T-cell (primary cell): ENCODE measurements at places on chromosomes 5 and 9.

DNA sequence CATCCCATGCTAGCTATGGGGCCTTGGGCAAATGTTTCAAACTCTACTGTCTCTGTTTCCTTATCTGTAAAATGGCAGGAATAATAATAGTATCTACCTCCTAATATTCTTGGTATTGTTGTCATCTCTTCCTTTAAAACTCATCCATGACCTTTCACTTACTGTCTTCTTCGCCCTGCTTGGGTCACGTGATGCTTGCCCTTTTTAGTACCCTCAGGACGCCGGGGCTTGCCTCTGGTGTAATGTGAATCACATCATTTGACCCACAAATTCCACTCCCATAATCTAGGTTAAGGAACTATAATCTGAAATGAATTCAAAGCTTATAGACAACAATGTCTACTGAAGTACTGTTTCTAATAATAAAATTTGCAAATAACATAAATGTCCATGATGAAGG, 162.7 kb downstream of the DRD1 start:
- no peak for DNase-seq

GRCh38 chr9:123437201-123437600, 81.2 kb downstream of the CRB2 start:
- DNase-seq = no peak

DNA sequence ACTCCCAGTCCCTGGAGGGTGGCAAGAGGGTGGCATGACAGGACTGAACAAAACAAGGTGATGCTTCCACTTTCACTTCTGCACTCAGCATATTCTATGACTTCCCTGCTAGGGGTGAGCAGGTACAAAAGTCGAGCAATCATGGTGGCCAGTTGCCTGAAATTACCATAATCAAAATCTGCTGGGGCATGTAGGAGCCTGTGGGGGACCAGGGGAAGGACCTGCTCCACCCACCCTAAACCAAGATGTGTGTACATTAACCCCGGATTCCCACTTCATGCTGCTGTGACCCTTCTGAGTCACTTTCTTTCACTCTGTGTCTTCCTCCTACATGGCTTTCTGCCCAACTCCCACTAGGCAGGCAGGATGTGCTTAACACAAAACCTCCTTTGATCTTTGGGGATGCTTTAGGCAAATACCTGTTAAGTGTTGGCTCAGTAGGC, 73.3 kb upstream of the PHF24 start:
- no peak for DNase-seq

GRCh38 chr5:122054266-122054665, 23.8 kb downstream of the LOX start:
- DNase-seq = no peak

- DNase-seq = no peak
These were observed 309.9 kb upstream of the PANK3 start for GRCh38 chr5:168889039-168889438.

DNA sequence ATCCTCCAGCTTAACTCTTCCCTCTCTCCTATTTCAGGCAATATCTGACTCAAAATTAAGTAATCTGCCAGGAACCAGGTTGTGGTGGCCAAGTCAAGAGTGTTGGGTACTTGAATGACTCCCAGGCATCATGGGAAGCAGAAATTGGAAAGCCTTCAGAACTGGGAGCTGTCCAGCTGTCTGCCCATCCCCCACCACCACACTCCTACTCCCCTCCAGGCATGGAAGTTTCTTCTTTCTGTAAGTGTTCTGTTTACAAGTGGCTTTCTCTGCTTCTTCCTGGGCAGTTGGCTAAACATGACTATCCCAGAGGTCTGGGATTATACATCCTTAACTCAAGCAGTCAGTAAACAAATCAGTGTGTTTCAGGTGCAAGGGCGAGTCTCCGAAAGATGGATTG, 14.6 kb upstream of the PBX3 start:
- DNase-seq = no peak

GRCh38 chr9:22817181-22817580, 370.6 kb downstream of the DMRTA1 start:
- no peak for DNase-seq

DNA sequence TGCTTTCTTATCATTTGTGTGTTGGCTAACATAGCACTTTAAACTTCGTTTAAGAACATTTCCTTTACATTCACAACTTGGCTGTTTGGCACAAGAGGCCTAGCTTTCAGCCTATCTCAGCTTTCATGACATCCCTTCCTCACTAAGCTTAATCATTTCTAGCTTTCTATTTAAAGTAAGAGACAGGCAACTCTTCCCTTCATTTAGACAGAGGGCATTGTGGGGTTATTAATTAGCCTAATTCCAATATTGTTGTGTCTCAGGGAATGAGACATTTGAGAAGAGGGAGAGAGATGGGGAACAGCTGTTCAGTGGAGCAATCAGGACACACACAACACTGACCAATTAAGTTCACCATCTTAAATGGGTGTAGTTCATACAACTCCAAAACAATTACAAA, 51.0 kb upstream of the OR2K2 start:
- DNase-seq = no peak

DNA sequence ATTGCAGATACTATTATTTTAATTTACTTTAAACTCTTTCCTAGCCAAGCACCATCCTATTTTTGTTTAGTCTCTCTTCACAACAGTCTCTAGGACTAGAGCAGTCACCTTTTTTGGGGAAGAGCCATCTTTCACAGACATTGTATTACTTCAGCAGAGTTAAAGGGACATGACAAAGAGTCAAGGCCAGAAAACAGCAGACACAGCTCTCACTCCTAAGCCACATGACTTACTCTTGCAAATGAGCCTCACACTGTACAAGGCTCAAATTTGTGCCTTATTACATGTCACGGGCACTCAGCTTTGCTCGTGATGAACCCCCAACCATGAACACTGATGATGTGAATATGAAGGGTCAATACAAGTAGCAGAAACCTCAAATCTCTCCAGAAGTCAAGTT, 104.3 kb downstream of the ZNF608 start:
- DNase-seq = no peak

- DNase-seq = no peak
These were observed 205.5 kb downstream of the TMC1 start for GRCh38 chr9:72726947-72727346.

DNA sequence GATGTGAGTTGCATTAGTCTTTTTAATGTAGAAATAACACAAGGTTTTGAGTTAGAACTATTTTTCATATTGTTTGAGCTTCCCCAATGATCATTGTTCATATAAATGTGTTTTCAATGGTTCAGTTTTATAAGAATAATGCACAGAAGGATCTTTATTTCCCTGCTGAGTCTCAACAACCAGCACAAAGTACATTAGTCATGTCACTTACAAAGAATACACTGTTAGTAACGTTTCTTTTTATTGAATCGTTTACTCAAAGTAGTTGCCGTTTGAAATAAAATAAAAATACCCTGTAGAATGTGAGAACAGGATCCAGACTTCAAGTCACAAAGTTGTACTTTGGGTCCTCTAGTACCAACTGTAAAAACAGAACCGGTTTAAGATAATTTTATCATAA, 41.5 kb downstream of the ERCC8 start:
- DNase-seq = no peak

- DNase-seq = no peak
These were observed 134.9 kb downstream of the TMEM167A start for GRCh38 chr5:82942083-82942881.

GRCh38 chr9:22211588-22212360, 202.7 kb upstream of the CDKN2B start:
- DNase-seq = no peak

- no peak for DNase-seq
These were observed 75.8 kb upstream of the SARDH start for GRCh38 chr9:133813749-133814585.

GRCh38 chr5:31236339-31236738, 42.9 kb downstream of the CDH6 start:
- no peak for DNase-seq

GRCh38 chr9:91037511-91038482, 236.2 kb downstream of the SYK start:
- no peak for DNase-seq

- no peak for DNase-seq
These were observed 15.4 kb downstream of the CCNJL start for GRCh38 chr5:160297004-160297403.

- no peak for DNase-seq
These were observed 674.4 kb downstream of the PRR16 start for GRCh38 chr5:121138495-121138907.

DNA sequence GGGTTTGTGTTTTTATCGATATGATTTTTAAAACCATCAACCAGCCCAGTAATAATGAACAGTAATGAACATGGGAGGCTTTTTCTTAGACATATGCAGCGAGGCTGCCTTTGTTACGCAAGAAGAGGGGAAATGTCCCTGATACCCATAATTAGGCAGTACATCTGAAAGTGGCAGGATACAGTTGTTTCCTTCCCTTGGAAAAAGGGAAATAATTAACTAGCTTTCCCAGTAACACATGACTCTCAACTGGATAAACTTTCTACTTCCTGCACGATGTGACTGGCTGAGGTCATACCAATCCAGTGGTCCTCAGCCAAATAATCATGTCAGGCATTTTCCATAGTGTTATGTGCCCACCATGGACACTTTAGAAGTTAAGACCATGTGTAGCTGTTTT, 431.6 kb upstream of the C9orf72 start:
- DNase-seq = no peak

DNA sequence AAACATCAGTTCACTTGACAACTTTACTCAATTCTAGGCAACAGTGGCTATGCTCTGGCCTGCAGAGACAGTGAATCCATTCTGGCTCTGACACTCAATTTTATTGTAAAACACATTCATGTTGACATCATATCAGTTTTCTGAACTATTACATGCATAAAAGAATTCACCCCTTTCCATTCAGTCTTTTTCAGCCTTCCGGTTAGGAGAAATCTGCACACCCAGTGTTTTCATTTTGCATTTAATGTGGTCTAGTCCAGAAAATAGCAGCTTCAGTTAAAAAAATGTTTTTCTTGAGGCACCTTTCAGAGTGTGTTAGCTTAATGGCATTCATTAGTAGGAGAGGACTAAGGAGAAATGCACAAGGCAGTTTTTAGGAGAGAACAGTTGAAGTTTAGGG, 95.1 kb downstream of the PBX3 start:
- no peak for DNase-seq

DNA sequence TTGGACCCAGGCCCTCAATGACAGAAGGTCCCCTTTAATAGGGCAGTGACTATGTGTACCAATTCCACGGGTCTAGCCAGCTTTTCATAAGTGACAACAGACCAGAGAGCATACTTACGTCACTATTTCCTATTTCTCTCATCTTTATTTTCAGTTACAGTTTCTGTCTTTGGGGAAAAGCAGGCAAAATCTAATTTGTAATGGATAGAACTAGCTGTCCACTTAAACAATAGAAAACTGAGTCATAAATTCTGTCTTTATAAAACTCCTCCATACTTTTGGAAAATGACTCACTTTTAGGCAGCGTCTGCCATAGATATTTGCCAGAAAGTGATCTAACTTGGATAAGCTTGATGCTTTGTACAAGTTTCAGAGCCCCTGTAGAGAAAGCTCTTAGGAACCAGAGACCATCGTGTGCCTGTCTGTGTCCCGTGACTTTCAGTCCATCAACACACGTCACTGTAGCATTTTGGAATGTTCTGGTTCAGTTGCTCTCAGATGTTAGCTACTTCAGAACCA, 101.9 kb downstream of the F2RL2 start:
- DNase-seq = no peak

DNA sequence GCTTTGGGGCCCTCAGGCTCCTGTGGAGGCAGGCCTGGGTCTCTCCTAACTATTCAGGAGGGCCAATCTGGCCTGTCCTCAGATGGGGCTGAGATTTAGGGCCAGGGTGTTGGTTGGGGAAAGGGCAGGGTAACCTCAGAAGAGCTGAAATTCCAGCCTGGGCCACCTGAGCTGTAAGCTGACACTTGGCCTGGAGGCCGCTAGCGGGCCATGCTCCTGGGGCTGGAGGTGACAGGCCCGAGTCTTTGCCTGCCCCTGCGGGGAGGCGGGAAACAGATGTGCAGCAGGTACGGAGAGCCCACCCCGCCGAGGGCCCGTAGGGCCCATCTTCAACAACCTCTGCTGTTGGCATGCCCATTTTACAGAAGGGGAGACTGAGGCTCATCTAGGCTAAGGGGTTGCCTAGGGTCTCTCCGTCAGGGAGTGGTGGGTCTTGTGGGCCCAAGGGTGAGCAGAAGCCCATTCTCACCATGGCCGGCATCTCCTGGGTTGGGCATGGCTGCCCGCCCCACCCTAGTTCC, 69.5 kb downstream of the RXRA start:
- no peak for DNase-seq

GRCh38 chr9:136007934-136008692, 46.9 kb upstream of the UBAC1 start:
- DNase-seq = no peak

DNA sequence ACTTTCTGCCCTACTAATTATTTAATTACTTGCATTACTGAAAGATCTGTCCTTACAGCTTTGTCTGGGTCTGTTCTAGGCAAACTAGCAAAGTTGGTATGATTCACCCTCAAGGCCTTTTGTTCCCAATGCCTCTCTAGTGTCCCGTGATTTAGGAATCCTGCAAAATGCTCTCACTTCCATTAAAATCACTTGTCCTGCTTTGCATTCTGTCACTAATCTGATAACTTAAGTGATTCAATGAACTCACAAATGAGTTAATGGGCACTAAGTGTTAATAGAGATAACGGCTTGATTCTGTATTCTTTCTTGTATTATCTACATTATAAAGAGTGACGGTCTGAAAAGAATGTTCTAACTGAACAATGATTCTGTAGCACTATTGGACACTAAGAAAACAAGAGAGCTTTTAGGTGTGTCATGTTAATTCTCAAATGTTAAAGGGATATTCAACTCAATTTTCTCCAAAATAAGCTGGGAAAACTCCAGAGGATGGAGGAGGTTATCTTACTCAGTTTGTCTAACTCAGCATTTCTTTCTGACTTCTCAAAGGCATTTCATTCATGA, 697.3 kb downstream of the CETN3 start:
- DNase-seq = no peak

- DNase-seq = no peak
These were observed 43.8 kb upstream of the PLEKHG4B start for GRCh38 chr5:48192-48591.

DNA sequence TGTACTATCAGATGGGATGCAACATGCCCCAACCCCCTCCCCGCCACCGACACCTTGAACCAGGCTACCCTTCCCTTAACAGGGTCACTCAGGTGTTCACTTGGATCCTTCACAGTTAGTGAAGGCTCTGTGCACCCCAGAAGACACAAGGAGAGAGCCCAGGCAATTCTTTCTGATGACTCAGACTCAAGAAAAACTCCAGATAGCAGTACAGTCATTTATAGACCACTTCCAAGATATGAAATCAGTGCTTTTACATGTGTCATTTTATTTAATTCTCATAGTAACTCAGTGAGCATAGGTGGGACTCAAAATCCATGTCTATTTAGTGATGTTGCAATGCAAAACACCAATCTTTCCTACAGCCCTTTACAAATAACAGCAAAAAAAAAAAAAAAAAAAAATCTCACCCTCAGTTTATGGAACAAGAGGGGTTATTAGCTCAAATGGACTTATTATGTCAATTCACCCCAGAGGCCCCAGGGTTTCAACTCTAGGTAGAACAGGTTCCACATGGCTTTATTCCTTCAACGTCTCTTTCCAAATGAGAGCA, 71.9 kb downstream of the FOXD1 start:
- no peak for DNase-seq

GRCh38 chr5:6365142-6365976, 13.0 kb downstream of the MED10 start:
- no peak for DNase-seq
